Glutamatergic neuron (in vitro differentiated cells): ENCODE measurements at places on chromosomes 7 and 10. TPM values are rescaled to one million over a fixed set of nuclear protein-coding genes. Genes with fewer than 3 reads are reported as not detected.
A peak's percentile ranks its signal among the peaks of the same experiment; 100 is the strongest.

DNA sequence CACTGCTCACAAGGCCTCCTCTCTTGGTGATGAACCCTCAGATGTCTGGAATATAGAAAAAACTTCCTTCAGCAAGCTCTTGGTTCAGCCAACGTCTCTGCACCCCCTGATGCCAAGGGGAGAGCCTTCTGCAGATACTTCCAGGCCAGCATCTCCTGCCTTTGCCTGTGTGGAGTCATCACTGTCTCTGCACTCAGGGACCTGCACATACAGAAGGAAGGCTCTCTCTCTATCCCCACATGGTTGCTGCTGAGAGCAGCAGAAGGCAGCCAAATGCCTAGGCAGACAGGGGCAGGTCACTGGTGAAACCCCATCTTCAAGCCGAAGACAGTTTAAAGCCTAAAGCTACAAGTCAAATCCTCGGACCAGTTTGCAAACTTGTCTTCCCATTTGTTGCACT, 137.6 kb downstream of the WDR11 start:
- H3K4me3 ChIP-seq, result no peak overlapping the region
- no peaks in the 10 kb centered on the region for H3K4me1 ChIP-seq
- H3K27ac ChIP-seq, result no peak overlapping the region
- no peak for DNase-seq
- peaks cover 36% of the 10 kb centered on the region for H3K36me3 ChIP-seq

- H3K4me3 ChIP-seq, result no peak overlapping the region
- no peaks in the 10 kb centered on the region for H3K27me3 ChIP-seq
- no peak overlapping the region for H3K27ac ChIP-seq
- no peaks in the 10 kb centered on the region for H3K4me1 ChIP-seq
Measured at GRCh38 chr10:60194421-60194820, 195.3 kb downstream of the ANK3 start.

DNA sequence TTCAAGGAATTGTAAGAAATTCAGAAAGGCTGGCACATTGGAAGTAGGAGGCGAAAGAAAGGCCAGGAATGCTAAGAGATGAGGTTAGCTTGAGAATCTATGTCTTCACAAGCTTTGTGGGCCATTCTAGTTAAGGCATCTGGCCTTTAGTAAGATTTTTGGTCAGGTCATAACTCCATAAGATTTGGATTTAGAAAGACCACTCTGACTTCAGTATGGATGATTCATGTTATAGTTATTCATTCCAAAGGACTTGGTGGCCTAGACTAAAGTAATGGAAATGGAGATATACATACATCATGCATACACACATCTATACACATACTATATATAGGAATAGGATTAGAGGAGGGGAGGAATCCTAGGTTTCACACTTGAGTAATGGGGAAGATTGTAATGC, 77.5 kb downstream of the SEPTIN7 start:
- no peaks in the 10 kb centered on the region for H3K36me3 ChIP-seq
- no peaks in the 10 kb centered on the region for H3K4me1 ChIP-seq
- no peak for DNase-seq
- no peak overlapping the region for H3K27ac ChIP-seq
- H3K27me3 ChIP-seq, result no peaks in the 10 kb centered on the region

DNA sequence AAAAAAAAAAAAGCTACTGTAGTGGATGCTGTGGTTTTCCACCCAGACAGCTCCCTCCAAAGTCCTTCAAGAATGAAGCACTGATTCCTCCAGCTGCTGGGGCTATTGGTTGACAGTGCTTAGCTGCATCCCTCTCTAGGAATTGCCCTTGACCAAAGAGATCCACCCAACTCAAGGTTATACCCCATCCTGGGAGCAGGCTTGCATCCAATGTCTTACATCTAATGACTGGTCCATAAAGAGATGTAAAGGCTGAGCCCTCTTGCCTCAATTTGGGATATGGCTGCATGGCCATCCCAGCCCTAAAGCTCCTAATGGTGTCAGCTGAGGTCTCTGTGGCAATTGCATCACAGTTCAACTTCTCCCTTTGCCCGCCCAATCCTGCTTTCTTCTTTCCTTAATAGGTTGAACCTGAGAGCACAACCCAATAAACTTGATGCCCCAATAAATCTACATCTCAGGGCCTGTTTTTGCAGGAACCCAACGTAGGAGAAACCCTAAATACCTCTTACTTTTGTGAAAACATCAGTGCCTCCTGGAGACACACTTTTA, 4.4 kb downstream of the GPR37 start:
- no peaks in the 10 kb centered on the region for H3K36me3 ChIP-seq
- no peak overlapping the region for H3K27ac ChIP-seq
- H3K27me3 ChIP-seq, result peaks cover 7% of the 10 kb centered on the region
- H3K4me1 ChIP-seq, result peaks cover 10% of the 10 kb centered on the region

DNA sequence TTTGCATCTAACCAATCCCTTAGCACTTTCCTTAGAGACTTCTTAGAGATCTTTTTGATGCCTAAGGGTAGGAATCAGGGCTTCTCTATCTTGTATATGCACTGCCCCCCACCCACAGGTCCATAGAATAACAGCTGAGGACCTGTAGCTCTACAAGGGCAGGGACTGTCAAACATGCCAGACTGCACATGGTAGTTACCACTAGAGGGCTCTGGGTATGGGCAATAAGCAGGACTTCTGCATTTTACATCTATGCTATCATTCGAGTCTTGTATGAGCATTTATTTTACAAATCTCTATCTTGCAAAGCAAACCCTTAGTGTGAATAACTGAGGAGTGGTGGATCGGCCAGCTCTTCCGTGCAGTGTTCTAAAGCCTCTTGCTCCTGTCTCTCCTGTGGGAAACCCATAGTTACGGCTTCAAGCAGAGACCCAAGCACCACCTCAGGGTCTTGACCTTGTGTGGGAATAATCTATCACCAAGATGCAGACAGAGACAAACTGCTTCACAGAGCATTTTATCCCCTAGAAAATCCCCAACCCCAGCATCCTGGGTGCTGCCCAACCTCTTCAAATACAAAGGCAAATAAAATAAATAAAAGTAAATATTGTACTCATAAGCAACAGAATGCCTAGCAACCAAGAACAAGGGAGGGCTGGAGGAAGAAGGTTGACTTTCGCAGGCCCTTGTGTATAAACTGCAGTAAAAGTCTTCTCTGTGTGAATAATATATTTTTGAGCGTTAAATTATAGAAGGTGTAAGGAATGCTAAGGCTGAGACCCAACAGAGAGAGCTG, 219.3 kb downstream of the WDR11 start:
- peaks cover 4% of the 10 kb centered on the region for H3K4me1 ChIP-seq
- no peak for DNase-seq
- H3K27ac ChIP-seq, result no peak overlapping the region
- H3K27me3 ChIP-seq, result no peaks in the 10 kb centered on the region

- H3K36me3 ChIP-seq, result peaks cover 8% of the 10 kb centered on the region
- peaks cover 1% of the 10 kb centered on the region for H3K27me3 ChIP-seq
- H3K27ac ChIP-seq, result no peak overlapping the region
- no peak overlapping the region for H3K4me3 ChIP-seq
Measured at GRCh38 chr10:114694752-114695151, 36.7 kb upstream of the ABLIM1 start.

DNA sequence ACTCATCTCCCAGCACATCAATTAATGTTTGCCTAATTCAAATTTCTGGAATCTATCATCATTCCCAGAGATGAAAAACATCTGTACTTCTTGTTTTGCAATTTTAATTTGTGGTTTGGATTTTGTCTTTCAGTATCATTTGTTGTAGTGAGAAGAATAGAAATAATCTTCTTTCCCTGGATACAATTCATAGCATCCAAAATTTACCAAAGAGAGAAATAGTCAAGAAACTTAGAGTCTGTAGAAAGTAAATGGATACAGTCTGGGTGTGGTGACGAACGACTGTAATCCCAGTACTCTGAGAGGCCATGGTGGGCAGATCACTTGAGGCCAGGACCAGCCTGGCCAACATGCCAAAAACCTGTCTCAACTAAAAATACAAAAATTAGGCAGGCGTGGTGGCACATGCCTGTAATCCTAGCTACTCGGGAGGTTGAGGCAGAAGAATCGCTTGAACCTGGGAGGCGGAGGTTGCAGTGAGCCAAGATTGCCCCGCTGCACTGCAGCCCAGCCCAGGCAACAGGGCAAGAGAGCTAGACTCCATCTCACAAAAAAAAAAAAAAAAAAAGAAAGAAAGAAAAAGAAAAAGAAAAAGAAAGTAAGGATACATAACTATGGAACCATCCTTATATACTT, 193.0 kb downstream of the RELN start:
- no peak overlapping the region for H3K4me3 ChIP-seq
- H3K4me1 ChIP-seq, result no peaks in the 10 kb centered on the region
- H3K27ac ChIP-seq, result no peak overlapping the region
- peaks cover 4% of the 10 kb centered on the region for H3K36me3 ChIP-seq
- no peaks in the 10 kb centered on the region for H3K27me3 ChIP-seq
- DNase-seq, result no peak

- H3K4me1 ChIP-seq, result peaks cover 25% of the 10 kb centered on the region
- H3K36me3 ChIP-seq, result peaks cover 11% of the 10 kb centered on the region
- peaks cover 2% of the 10 kb centered on the region for H3K27me3 ChIP-seq
- no peak overlapping the region for H3K4me3 ChIP-seq
- no peak for DNase-seq
Measured at GRCh38 chr7:106059556-106059955, 52.6 kb downstream of the SYPL1 start.

DNA sequence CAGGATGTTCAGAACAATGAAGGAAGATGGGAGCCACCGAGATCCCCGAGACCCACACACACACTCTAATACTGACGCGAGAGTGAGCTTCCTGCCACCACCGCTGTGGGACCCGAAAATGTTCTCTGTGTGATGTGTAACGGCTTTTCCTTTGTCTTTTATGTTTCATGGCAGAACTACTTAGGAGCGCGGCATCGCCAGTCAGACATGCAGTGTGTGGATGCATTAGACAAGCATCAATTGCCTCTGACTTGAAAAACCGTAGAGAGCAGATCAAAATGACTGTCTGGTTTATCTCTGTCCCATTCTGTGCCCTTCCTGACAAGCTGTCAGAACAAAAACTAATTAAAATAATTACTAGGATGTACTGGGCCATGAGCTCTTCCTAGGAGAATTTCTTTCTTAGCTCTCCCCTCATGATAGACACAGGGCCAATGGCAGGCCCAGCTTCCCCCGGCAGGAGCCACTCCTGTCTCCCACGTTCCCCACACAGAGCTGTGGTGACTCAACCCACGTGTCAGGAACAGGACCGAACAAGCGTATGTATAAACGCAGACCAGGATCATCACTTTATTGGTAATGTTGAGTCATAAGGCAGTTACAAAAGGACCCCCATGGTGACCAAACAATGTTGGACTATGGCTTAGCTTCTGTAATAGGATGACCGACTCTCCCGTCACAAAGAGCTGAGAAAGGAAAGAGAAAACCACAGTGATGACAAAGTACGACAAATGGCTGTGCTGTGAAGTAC, 705.0 kb downstream of the PARD3 start:
- H3K36me3 ChIP-seq, result no peaks in the 10 kb centered on the region
- H3K4me3 ChIP-seq, result no peak overlapping the region
- DNase-seq, result no peak
- peaks cover 9% of the 10 kb centered on the region for H3K4me1 ChIP-seq
- H3K27me3 ChIP-seq, result peaks cover 1% of the 10 kb centered on the region

- no peaks in the 10 kb centered on the region for H3K36me3 ChIP-seq
- no peak overlapping the region for H3K4me3 ChIP-seq
- H3K27ac ChIP-seq, result no peak overlapping the region
- peaks cover 4% of the 10 kb centered on the region for H3K4me1 ChIP-seq
- DNase-seq, result no peak
- no peaks in the 10 kb centered on the region for H3K27me3 ChIP-seq
Measured at GRCh38 chr7:19369806-19370205, 224.6 kb upstream of the FERD3L start.

DNA sequence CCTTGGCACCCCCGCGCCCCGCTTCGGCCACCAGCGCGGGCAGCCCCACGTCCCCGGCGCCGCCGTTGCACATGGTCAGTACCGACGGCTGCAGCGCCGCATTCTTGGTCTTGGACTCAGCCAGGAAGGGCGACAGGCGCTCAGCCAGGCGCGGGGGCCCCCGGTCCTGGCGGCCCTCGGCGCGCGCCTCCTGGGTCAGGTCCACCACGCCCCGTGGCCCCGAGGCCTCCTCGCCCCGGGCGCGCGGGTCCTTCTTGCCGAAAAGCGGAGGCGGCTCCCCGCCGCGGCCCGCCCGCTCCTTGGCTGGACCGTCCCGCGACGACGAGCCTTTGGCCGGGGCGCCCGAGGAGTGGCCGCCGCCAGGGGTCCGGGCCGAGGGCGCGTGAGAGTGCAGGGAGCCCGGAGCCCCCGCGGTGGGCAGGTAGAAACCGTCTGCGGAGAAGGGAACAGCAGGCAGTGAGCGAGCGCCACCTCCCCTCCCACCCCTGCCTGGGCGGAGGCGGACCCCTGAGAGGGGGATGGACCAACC, 34.7 kb downstream of the TNRC18 start:
- peaks cover 5% of the 10 kb centered on the region for H3K27me3 ChIP-seq
- no peak for DNase-seq
- peaks cover 5% of the 10 kb centered on the region for H3K36me3 ChIP-seq
- H3K4me1 ChIP-seq, result peaks cover 2% of the 10 kb centered on the region

DNA sequence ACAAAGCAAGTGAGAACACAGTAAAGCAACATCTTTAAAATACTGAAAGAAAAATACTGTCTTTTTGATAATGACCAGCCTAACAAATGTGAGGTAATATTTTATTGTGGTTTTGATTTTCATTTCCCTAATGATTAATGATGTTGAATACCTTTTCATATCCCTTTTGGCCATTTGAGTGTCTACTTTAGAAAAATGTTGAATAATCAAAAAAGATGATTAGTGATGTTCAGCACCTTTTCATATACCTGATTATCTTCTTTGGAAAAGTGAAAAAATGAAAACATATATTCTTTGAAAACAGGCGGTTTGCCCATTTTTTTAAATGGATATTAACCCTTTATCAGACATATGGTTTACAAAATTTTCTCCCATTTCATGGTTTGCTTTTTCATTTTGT, 32.2 kb upstream of the EPHB6 start:
- no peaks in the 10 kb centered on the region for H3K4me1 ChIP-seq
- H3K4me3 ChIP-seq, result no peak overlapping the region
- no peak overlapping the region for H3K27ac ChIP-seq
- no peak for DNase-seq
- H3K36me3 ChIP-seq, result peaks cover 8% of the 10 kb centered on the region
- no peaks in the 10 kb centered on the region for H3K27me3 ChIP-seq

DNA sequence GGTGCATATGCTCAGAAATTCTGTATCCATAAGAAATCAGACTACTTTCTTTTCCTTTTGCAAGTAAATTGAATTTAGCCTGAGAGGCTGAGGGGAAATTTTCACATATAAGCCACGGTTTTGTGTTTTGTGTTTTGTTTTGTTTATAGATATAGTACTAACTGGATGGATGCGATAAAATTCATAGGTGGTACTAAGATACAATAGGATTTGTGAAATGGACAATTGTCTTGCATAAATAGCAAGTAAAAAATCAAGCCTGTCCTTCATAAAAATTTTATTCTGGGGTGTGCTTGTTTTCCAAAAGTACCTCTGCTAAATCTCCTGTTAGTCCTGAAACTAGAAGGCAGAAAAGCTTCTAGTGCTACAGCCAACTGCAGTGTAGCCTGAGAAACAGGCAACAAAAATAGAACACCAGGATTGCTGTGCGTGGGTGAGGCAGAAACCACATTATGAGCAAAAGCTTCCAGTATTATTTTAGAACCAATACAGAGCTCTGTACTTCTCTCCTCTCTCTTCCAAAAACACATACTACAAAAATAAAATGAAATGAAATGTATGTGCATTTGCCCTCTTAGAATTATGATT, 634 bp upstream of the HDAC9 start:
- peak overlapping the region; percentile 99 for H3K27ac ChIP-seq
- peak overlapping the region; percentile 97 for H3K4me3 ChIP-seq
- peaks cover 42% of the 10 kb centered on the region for H3K4me1 ChIP-seq
- DNase-seq, result no peak
- peaks cover 6% of the 10 kb centered on the region for H3K27me3 ChIP-seq
- H3K36me3 ChIP-seq, result no peaks in the 10 kb centered on the region

Gene DNAH11
- 0.22 TPM for total RNA-seq

Gene CRYGN
- total RNA-seq, result not detected

Gene PRRT4
- not detected for total RNA-seq

Gene KCNIP2
- total RNA-seq, result 30.0 TPM

Gene CYP3A4
- total RNA-seq, result not detected

Gene KNDC1
- 7.4 TPM for total RNA-seq

Gene PLPP4
- 2.6 TPM for total RNA-seq

Gene SLC18A2
- 12.0 TPM for total RNA-seq

Gene MRPL32
- total RNA-seq, result 56.2 TPM
